ENCODE measurements at places on chromosomes 2 and 18.

DNA sequence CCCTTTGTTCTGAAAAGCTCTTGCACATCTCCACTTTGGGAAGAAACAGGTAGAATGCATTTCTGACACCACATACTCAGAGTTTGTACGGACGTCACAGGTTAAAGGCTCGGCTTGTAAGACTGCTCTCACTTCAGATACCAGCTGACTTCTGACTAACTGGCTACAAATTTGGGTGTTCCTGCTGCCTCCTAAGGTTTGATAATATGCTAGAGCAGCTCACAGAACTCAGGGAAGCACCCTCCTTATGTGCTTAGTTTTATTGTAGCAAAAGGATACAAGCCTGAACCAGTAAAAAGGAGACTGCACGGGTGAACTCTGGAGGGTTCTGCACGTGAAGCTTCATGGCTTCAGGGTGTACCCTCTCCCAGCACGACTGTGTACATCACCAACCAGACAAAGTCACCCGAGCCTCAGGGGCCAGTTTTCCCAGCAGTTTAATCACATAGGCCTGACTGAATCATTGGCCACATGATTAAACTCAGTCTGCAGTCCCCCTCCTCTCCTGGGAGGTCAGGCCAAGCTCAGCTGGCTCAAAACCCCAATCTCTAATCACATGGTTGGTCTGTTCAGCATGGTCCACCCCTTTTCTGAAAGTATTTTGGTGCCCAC lies 749.5 kb upstream of the RAB6C start:
- no peak for DNase-seq

GRCh38 chr2:134233728-134234136 lies 20.1 kb upstream of the MGAT5 start:
- DNase-seq: no peak

DNA sequence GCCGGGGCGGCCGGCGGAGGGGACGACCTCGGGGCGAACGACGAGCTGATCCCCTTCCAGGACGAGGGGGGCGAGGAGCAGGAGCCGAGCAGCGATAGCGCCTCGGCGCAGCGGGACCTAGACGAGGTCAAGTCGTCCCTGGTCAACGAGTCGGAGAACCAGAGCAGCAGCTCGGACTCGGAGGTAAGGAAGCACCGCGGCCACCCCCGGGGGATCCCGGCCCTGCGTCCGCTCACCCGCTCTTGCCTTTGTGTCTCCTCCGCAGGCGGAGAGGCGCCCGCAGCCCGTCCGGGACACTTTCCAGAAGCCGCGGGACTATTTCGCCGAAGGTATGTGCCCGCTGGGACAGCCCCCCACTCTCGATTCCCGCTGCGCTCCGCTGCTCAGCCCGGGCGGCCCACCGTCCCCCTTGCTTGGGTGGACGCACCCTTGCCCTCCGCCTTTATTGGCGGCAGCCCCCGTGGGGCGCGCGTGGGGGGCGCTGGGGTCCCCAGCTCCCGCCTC lies 611 bp downstream of the TCF7L1 start:
- peak; percentile 51 for DNase-seq

GRCh38 chr2:128172191-128172590 lies 81.2 kb downstream of the UGGT1 start:
- DNase-seq: peak; percentile 29

DNA sequence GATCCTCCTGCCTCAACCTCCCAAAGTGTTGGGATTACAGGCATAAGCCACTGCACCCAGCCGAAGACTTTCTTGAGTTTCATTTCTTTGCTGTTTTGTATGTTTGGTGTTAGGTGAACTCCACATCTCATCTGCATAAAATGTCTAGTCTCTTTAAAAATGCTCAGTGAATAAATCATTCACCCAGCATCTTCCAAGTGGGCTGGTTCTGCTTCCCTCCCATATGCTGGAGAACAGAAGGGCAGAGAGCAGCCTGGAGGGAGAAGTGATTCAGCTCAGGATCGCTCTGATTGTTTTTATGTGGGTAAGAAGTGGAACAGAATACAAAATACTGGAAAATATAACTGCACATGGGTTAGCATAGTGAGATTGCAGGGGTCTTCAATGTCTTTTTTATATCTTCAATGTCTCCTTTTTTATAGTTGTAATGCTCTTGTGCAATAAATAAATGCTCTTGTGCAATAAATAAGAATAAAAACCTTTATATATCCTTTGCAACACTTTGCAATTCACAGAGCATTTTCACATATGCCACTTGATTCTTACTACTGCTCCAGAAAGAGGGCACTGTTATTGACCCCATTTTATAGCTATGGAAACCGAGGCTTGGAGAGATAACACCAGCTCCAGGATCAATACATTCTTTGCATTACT lies 253.0 kb upstream of the NCKAP5 start:
- DNase-seq: peak; percentile 84

DNA sequence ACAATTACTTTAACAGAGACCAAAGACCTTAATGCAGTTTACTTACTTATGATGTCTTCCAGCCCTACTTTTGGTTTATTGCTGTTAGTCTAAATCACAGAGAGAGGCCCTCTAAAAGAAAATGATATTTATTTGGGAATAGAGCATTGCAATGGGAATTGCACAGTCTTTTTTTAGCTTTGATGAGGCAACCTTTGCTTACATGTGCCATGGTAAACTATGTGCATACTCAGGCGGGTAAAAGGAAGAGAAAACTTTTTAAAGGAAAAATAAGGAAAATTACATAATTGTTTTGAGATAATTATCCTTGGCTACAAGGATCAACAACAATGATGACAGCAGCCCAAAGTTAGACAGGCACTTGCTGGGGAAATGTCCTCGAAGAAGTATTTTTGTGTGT lies 78.6 kb downstream of the EFEMP1 start:
- DNase-seq: no peak

DNA sequence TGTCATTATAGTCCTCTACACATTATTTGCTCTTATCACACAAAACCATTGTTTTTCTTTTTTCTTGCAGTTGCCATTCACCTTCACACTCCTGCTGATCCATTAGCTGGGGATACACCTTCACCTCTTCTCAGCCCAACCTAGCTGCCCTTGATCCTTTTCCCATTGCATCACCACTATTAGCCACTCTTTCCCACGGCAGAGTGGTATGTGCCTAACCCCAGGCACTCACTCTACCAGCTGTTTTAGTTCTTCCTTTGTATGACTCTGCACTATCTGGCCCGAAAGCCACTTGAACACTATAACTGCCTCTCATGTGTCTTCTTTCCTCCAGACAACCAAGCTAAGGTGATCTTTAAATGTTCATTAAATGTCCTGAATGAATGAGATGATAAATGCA lies 145.4 kb upstream of the PIK3C3 start:
- DNase-seq: peak; percentile 2

DNA sequence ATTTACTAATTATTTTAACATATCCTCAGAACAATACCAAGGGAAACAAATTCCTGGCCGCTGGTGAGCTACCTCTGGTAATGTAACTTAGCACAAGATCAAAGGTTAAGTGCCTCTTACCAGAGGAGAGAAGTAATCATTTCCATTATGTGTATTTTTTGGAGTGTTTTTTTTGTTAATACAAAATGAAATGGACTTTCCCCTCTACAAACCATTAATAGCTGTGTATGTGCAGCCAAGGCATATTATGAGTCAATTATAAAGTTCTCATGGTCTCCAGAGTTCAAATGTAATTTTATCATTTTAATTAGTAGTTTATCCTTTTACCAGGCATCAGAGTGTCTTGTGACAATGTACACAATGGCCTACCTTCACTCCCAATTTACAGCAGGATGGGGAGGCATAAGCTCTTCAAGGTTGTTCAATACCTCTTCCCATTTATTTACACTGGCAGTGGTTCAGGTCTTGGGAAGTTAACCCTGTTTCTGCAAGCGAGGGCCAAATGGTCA lies 242.2 kb downstream of the TGIF1 start:
- DNase-seq: no peak

DNA sequence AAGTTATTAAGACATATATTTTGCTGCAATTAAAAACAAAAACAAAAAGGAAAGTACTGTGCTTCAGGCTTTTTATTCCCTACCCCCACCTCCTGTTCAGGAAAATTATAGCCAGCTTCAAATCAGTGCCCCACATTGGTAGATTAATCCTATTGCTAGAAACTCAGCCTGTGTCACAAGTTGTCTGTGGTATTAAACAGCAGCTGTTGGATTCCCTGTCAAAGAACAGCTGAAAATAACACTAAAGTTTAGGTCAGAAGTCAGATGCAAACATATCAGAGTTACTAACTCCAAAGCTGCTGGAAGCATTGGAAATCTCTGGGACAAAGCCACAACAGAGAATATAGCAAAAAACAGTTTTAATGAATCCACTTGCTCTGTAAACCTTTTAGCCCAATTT lies 818 bp upstream of the CCDC141 start:
- no peak for DNase-seq

- DNase-seq: no peak
Observed at GRCh38 chr2:85642725-85643124, 25.3 kb downstream of the SFTPB start.

GRCh38 chr18:63164396-63164795 lies 155.2 kb downstream of the BCL2 start:
- no peak for DNase-seq

DNA sequence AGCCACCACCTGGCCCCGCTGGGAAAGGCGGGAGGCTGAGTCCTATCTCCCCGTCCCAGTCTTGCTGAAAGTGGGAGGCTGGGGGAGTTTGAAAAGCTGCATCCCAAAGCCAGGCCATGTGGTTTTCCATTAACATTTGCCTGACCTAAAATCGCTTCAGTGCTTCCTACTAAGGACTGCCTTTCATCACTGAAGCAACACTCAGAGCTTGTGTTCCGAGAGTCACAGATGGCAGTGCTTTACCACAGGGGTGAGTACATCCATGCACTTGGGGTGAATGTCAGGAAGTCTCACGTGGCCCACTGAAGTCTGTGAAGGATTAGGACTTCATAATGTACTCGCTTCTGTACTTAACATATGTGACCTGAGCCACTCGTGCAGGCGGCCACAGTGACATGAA lies 43.3 kb downstream of the PXDN start:
- DNase-seq: no peak

DNA sequence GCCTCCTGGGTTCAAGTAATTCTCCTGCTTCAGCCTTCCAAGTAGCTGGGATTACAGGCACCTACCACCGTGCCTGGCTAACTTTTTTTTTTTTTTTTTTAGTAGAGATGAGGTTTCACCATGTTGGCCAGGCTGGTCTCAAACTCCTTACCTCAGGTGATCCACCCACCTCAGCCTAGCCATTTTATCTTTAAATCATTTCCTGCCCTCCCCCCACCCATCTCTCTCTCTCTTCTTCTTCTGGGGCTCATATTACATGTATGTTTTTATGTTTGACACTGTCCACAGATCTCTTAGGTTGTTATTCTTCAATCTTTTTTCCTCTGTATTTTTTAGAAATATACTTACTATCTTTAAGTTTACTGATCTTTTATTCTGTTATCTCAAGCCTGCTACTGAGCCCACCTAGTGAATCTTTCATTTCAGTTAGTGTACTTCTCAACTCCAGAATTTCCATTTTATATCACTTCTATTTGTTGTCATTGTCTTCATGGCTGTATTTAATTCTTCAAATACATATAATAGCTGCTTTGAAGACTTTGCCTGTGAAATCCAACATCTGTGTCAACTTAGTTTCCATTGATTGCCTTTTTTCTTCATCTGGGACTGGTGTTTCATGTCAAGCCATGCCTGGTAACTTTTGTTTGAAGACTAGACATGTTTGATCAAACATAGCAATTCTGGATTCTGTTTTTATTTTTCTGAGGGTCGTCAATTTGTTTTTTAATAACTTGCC lies 16.2 kb downstream of the PLB1 start:
- DNase-seq: no peak

DNA sequence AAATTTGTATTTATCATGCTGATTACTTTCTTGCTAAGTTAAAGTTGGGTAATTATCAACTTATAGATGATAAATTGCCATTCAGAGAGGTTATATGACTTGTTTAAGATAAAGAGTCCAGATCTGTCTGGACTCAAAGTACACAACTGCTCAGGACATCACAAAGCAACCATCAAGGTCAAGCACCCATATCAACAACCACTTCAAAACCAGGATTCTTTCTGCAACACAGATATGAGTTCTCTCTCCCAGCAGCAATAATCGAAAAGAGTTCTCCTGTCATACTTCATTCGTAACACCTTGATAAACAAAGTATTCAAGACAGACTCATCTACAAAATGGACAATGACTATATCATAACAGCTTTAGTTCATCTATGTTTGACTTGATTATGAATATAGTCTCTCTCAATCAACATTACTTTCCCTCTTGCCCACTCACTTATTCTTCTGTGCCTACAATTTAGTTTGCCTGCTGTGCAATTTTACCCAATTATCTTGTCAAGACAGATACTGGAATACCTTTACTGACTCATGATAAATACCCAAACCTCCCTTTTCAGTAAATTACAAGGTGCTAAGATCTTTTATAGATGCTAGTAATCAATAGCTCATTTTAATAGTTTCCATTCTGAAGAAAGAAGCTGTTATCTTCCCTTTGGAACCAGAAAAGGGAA lies 281.8 kb downstream of the NBAS start:
- no peak for DNase-seq

DNA sequence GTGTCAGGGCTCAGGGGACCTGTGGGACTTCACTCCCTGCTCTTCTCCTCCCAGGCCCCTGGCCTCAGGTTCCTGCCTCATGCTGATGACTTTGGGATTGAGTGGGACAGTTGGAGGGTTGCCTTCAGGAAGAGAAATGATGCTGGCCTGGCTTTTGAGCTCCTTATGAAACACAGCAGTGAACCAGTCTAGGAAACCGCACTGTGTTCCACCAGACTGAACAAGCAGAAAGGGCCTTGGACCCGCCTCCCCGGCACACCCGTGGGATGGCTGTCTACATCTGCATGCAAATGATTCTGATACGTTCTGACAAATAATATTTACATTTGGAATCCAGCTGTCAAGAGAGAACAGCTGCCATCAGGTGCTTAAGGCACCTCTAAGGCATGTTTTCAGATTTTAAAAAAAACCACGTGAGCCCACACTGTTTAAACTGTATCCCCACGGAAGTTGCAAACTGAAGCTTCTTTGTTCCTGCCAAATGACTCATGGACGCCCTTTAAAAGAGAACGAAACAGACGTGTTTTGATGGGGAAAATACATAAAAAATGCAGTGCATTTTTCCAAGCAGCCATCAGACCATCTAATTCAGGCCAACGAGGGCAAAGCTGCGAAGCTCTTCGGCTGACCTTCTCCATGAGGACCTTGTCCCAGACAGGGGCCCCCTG lies 27.6 kb upstream of the ASAP2 start:
- DNase-seq: peak; percentile 94
